MG63 (cell line): ENCODE measurements at places on chromosomes 4 and X.

DNA sequence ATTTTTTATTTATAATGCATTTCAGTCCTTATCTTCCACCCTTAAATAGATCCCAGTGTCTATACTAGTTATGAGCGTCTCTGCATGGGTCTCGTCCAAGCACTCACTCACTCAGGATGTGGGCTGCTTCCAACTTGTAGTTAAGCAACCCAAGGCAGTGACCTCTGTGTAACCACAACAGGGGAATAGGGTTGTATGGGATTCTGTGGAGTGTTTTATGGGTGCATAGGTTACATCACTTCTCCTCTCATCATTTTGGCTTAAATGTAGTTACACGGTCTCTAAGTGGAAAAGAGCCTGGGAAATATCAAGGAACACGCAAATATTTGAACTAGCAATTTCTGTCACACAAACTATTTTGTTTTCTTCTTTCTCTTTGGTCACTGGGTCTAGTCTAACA lies 931.0 kb downstream of the STIM2 start:
- DNase-seq = peak; percentile 1

GRCh38 chrX:19121466-19121865 lies 802 bp downstream of the ADGRG2 start:
- no peak for DNase-seq

DNA sequence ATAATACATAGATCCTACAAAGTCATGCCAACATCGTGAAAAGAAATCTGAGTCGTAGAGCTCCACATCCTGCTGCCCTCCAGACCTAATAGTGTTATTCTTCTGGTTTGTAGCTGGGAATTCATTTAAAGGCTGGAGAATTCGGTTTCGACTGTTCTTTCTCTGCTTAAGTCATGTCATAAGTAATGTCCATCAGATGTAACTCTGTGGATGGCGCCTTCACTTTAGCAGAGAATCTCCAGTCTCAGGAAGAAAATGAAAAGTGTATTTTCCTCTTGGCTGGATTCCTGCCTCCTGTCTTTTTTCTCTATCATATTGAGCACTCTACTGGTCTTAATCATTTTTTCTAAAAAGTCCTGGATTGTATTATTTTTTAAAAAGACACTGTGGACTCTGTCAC lies 117.0 kb downstream of the PALLD start:
- DNase-seq = no peak

GRCh38 chr4:183967266-183967665 lies 62.2 kb downstream of the STOX2 start:
- no peak for DNase-seq

DNA sequence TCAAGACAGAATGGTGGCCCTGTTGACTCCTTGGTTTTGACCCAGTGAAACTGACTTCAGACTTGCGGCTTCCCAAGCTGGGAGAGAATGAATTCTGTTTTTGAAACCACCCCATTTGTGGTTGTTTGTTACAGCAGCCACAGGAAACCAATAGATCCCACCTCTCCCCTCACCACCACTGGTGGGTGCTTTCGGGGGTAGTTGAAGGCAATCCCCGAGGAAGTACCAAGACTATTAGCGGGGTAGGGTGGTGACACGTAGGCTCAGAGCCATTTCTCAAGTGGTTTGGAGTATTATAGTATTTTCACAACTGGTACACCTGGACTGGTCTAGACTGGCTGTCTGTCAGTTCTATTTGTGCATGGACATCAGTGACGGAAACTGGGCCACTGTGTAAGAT lies 189.1 kb upstream of the RBPJ start:
- no peak for DNase-seq

DNA sequence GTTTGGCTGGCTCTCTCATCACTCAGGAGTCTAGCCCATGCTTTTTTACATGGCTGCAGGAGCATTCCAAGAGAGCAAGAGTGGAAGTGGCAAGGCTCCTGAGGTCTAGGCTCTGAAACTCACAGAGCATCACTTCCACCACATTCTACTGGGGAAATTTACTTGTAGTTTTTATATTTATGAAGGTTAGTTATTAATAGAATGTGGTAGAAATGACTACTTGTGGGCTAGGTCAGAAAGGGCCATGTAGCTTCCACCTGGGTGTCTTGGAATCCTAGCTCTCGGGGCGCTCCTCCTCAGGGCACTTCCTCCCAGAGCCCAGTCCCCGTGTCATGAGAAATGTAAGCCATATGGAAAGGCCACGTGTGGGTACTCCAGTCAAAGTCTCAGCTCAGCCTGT lies 127.0 kb upstream of the CASK start:
- no peak for DNase-seq

DNA sequence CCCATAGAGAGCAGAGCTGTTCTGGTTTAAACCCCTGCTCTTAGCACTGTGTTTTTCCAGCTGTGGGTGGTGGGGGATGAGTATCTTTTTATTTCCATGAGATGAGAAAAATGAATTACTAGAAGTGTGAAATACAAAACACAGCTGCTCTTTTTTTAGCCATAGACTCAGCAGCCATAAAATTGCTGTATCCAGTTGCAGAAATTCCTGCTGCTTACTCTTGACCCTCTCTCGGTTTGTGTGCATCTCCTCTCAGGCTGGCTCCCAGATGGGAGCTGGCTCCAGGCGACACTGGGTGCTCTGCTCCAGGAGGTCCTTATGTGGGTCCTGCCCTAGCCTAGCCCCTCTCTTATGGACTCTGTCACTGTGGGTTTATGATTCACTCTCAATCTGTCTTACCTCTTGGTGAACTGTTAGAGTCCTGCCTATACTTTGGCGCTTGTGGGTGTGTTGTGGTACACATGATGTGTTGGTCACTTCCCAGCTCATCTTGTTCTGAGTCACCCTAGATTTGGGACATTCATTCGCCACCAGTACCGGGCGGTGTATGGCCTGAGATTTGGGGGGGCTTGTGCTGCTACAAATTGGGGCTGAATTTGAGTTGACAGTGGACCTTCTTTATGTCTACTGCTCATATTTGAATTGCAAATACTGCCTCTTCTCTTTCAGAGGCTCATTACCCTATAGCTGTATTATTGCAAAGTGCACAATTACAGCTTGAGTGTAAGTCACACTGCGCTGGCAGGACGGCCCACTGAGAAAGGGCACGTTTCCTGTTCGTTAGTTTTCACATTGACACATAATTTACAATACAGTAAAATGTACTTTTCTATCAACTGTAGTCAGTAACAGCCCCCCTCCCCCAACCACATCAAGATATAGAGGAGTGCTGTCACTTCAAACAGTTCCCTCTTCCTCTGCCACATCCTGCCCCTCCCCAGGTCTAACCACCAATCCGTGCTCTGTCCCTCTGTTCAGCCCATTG lies 46.9 kb upstream of the MSANTD1 start:
- no peak for DNase-seq

DNA sequence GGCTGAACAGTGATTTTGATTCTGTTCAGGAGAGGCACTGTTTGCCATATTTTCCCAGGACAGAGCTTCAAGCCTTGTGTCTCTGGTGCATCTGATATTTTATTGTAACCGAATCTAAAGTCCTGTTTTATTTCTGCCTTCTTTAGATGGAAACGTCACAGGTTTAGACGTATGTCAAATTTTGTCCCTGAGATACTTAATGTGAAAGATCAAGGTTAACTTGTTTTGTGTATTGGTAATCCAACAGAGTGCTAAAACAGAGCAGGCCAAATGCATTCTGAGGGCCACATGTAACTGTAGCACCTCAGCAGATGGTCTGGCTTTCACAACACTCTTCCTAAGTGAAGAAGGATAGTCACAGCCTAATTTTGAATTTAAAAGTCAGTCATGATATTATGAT lies at the start of gene GNRHR:
Gene GNRHR, minus strand, starts transcription at position 101 of the 400 bp plus-strand sequence. Its CDS starts 53 bp downstream, at position 48.
- no peak for DNase-seq

GRCh38 chr4:146450524-146450923 lies 71.2 kb downstream of the SLC10A7 start:
- DNase-seq = no peak

GRCh38 chr4:99571883-99572282 lies 2.7 kb upstream of the MTTP start:
- no peak for DNase-seq

- no peak for DNase-seq
Observed at GRCh38 chrX:9542106-9542760, 77.4 kb downstream of the TBL1X start.

DNA sequence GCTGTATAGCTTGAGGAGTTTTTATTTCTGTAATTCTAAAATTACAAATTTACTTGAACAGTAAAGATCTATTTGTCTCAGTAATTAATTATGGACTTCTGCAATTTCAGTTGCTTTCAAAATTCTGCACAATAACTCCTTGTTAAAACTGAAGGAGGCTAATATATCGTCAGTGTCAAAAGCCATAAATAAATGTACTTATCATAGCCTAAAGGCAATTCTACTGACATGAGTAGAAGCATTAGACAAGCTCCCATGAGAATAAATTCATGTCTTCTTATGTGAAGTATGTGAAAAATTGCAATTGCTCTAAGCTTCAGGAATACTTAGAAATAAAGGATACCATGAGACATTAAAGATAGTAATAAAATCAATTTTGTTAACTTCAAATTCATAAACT lies 381.2 kb upstream of the PCDH10 start:
- no peak for DNase-seq

GRCh38 chrX:147912093-147912801 lies 528 bp downstream of the FMR1 start:
- DNase-seq = peak; percentile 18

- DNase-seq = peak; percentile 31
Observed at GRCh38 chr4:128379860-128380259, 92.2 kb upstream of the PGRMC2 start.

DNA sequence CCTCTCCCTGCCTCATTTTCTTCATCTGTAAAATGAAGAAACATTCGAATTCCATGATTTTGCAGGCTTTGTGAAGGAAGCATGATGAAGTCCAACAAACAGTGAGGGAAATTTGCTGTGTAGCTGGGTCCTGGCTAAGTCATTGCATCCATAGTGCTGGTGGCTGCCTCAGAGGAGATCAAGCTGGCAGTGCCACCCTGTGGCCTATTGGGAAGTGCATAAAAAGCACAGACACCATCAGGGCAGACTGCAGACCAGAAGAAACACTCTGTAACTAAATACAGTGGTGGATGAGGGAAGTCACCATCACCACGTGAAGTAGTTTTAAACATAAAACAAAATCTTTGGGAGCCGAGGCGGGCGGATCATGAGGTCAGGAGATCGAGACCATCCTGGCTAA lies 40.7 kb upstream of the DDX3X start:
- no peak for DNase-seq

DNA sequence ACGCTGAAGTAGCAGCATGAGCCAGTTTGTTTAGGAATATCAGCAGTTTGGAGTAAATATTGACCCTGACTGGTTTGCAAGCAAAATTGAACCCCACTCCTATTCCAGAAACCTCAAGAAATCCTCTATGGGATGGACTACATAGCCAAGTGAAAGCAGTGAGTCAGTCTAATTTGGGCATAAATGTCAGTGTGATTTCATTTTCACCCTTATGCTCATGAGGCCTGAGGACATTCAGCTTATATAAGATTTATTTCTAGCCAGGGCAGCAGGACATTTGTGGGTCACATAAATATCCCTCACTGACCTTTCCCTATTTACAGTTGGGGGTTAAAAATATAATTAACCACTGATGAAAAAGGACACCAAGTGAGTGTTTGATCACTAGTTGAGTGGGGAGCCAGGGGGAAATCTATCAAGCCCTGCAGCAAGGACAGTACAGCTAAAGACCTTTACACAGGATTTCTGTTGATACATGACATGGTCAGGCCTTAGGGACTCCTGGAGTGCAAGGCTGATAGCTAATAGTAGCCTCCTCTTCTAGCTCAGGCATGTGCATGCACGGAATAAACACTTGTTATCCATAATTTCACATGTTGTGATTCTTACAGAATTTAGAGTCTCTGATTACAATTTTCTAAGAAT lies 996.9 kb upstream of the GRIA3 start:
- DNase-seq = no peak

DNA sequence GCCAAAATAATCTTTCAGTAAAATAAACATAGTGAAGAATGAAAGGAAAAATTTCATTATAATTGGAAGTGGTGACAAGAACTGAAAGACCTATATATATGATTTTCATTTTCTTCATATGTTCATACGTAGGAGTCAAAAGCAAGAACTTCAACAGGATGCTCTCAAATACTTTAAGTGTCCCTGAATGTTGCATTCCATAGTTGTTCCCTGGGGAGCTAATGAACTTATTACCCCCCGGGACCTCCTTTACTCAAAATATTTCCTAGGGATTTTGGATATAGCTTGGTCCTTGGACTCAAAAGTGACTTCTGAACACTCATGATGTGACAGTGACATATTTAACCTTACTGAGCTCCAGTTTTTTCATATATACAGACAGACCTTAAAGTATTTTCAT lies 44.9 kb upstream of the NDST4 start:
- no peak for DNase-seq

- DNase-seq = no peak
Observed at GRCh38 chrX:9628779-9629493, 136.7 kb downstream of the GPR143 start.

DNA sequence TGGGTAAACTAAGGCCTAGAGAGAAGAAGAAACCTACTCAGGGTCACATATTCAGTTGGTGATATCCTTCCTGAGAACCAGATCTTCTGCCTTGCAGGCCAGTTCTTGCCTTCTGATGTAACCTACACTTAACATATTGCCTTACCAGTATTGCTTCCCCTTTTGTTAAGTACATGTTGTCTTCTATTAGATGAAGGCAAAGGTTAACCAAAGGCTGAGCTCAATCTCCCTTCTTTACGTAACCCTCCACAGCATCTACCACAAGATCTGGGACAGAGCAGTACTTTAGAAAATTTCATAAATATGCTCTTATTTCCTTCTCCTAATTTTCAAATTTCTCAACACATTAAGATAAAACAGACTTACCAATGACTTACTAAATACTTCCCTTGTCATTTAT lies 474.4 kb downstream of the SH2D1A start:
- DNase-seq = no peak

DNA sequence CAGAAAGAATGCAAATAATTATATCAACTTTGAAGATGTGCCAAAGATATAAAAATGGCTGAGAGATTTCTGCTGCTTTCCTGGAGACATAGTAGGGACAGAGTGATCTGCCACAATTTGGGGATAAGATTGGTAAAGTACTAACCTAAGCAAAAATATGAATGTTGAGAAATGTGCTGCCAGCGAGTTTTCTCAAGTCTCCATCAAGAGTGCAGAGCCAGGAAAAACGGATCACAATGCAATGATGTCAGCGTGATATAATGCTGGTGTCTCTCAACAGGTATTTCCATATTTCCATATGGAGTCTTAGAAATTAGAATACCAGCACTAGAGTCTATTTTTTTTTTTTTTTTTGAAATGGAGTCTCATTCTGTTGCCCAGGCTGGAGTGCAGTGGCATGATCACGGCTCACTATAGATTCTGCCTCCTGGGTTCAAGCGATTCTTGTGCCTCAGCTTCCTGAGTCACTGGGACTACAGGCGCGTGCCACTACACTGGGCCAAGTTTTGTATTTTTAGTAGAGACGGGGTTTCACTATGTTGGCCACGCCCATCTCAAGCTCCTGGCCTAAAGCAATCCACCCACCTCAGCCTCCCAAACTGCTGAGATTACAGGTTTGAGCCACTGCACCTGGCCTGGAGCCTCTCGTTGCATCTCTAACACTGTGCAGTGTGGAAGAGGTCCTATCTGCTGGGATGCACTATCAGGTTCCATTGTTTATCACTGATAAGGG lies 893.5 kb downstream of the TRIML1 start:
- no peak for DNase-seq
